AG08396 (cell line): ENCODE measurements at places on chromosomes 2 and 18.
A peak's percentile ranks its signal among the peaks of the same experiment; 100 is the strongest.

DNA sequence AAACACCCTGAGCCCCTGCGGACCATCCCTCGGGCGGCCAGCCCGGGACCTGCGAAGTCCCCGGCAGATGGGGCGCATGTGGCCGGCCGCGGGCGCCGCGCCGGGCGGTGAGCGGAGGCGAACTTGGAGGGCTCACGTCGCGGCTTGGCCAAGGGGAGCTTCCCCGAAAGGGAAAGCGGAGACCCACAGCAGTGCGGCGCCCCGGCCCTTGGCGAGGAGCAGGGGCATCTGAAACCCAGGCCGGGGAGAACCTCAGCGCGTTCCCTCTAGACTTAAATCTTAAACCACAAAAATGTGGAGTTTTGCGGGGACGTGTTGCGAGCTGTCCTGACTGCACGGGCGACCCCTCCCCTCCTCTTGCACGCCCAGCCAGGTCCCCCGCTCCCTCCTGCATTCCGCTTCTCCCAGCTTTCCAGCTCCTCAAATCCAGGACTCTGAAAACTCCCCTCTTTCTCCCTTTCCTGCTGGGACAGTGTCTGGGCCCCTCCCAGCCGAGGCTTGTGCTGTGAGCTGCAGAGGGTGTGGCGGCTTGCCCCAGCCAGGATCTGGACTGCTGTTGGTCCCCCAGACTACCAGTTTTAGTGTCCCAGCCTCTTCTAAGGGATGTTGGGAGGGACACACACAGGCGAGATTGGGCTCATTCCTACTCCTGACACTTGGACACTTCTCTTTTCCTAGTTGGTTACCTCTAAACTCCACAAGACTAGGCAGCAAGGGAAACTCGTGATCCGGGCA is 1.3 kb downstream of the FMNL2 start:
- peak; percentile 63 for DNase-seq

DNA sequence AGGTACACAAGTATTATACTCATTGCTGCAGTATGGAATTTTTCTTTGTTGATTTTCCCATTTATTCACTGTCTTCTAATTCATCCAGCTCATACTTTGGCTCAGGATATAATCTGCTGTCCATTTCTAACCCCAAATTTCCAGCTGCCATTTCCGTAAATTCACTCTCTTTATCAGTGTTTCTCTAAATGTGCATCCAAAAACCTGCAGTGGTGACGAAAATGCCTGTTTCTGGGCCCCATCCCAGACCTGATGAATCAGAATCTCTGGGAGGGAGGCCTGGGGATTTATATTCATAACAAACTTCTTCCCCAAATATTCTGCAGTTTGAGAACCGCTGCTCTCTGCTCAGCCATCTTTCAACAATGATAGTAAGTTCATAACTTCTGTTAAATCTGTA is 86.6 kb downstream of the VWC2L start:
- DNase-seq, result peak; percentile 21

- DNase-seq, result no peak
Observed at GRCh38 chr2:119692310-119692709, 13.3 kb downstream of the TMEM177 start.

DNA sequence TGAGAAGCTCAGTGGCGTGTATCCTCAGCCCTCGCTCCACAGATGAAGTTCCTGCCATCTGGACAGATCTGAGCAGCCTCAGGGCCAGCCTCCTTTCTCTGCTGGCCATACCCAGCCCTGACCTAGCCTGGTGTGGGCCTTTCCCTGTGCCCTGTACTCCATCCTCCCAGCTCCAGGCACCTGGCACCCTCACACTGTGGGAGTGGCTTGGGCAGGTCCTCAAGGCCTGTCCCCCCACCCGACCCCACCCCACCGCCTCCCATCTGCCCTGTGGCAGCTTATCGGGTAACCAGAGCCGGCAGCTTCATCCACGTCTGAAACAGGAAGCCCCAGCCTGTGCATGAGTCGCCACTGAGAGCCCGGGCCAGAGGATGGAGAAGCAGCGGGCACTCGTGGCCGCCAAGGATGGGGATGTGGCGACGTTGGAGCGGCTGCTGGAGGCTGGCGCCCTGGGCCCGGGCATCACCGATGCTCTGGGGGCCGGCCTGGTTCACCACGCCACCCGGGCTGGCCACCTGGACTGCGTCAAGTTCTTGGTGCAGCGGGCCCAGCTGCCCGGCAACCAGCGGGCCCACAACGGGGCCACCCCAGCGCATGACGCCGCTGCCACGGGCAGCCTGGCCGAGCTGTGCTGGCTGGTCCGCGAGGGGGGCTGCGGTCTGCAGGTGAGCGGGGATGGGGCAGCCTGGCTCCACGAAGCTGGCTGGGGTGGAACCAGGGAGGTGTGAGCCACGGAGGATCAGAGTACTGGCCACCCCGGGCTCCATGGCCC is at the start of gene ESPNL:
Gene ESPNL, plus strand, starts transcription at position 292 of the 772 bp plus-strand sequence. Its CDS starts 80 bp downstream, at position 372.
- no peak for DNase-seq

GRCh38 chr18:70021498-70021897 is 73.8 kb upstream of the CD226 start:
- no peak for DNase-seq

GRCh38 chr2:159938395-159938794 is 124.0 kb downstream of the PLA2R1 start:
- no peak for DNase-seq

GRCh38 chr2:217118559-217119284 is 258.9 kb upstream of the TNP1 start:
- DNase-seq, result no peak

- no peak for DNase-seq
Observed at GRCh38 chr2:217944923-217945322, 57.9 kb downstream of the TNS1 start.

DNA sequence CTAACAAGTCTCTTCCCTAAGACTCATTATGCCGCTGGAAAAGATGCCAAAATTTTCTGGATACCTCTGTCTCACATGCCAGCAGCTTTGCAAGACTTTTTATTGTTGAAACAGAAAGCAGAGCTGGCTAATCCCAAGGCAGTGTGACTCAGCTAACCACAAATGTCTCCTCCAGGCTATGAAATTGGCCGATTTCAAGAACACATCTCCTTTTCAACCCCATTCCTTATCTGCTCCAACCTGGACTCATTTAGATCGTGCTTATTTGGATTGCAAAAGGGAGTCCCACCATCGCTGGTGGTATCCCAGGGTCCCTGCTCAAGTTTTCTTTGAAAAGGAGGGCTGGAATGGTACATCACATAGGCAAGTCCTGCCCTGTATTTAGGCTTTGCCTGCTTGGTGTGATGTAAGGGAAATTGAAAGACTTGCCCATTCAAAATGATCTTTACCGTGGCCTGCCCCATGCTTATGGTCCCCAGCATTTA is 26.3 kb downstream of the DHRS9 start:
- DNase-seq, result peak; percentile 30

DNA sequence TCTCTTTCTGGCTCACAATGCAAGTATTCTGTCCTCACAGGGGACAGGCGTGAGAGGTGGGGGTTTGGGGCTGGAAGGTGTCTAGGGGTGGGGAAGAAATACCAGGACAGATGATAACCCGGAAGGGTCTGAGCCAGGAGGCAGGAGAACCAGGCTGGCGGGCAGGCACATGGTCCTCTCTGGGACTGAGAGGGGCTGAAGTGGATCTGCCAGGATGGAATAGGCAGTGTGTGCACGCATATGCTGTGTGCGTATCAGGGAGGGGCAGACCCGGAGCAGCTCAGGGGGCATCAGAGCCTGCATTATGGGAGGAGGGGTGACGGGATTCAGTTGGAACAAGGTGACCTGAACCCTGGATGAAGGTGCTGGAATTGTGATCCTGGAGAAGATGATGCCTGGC is 157.3 kb downstream of the DYSF start:
- DNase-seq, result no peak

DNA sequence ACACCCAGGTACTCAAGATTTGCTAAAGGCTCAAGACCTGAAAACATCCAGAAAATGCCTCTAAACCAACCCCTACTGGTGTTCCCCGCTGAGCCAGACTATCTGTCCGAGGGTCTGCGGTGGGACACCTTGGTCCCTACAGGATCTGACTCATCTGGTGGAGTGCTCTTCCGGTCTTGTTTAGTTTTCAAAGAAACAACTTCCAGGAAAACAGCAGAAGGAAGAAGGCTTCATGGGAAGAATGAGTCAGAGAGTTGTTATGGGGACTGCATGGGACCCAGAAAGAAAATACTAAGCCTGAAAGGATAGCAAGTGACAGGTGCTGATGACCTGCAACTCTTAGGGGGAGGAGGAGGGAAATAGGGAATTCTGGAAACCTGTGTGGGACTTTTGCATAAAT is 41.3 kb downstream of the ZFP36L2 start:
- DNase-seq, result no peak

GRCh38 chr18:77124452-77124922 is 8.1 kb downstream of the MBP start:
- DNase-seq, result no peak

- DNase-seq, result no peak
Observed at GRCh38 chr2:96506907-96507240, 1.7 kb upstream of the NEURL3 start.

DNA sequence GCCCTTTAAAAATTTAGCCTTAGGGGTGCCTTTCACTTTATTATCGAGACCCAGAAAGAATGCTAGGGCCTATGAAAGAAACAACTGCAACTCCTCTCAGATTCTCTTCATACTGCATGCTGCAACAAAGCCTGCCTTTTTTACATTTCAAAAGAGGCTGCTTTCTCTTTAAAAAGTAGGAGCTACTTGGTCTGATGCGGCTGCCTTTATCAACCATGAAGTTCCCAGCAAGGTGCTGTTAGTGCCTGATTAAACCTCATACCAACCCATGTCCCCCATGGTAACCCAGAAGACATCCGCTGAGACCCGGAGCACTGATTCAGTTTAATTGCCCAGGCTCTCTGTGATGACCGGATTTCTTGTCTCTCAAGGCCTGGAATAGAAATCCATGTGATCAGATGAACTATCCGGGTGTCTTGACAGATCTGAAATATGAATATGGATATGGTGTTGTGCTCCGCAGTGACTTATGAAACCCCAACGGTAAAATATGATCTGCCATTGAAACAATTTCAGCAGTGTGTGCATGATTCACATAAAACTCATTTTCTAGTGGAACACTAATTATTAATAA is 368.3 kb downstream of the ZNF521 start:
- no peak for DNase-seq

DNA sequence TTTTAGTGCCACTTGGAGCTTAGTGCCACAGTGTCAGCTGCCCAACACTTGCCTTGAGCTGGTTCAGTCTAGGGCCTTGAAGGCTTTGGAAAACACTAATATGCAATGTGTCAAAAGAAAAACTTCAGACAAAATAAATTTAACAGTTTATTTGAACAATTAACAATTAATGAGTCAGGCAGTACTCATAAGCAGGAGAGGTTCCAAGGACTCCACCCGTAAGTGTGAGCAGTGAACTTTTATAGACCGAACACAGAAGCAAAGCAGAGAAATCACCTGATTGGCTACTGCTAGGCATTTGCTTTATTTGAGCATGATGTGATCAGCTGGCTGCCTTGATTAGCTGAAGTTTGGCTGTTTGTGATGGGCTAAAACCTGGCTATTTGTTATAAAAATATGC is 49.5 kb upstream of the TBC1D8 start:
- DNase-seq, result no peak

DNA sequence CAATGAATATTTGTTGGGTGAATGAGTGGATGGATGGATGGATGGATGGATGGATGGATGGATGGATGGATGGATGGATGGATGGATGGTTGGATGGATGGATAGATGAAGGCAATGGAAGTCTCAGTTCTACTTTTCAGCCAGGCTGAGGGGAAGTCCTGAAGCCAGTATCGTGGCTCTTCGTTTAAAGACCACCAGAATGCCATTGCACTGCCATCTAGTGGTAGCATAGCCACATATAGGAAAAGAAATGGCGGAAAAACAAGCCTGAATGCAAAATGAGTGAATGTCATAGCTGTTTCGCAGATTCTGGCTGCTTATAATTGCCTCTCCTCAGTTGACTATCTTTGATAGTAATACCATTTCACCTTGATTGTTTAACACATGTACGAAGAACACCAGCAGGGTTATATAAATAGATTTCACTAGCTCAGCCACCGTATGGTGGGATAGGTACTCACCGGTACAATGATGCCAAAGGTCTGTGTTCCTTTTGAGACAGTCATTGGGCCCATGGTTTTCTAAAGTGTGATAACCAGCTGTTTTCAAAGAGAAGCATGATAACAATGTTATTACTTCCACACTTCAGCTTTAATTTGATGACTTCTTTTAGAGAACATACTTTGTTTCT is 62.3 kb upstream of the GREB1L start:
- peak; percentile 59 for DNase-seq

GRCh38 chr2:167424221-167424620 is 535.9 kb downstream of the XIRP2 start:
- DNase-seq, result no peak

DNA sequence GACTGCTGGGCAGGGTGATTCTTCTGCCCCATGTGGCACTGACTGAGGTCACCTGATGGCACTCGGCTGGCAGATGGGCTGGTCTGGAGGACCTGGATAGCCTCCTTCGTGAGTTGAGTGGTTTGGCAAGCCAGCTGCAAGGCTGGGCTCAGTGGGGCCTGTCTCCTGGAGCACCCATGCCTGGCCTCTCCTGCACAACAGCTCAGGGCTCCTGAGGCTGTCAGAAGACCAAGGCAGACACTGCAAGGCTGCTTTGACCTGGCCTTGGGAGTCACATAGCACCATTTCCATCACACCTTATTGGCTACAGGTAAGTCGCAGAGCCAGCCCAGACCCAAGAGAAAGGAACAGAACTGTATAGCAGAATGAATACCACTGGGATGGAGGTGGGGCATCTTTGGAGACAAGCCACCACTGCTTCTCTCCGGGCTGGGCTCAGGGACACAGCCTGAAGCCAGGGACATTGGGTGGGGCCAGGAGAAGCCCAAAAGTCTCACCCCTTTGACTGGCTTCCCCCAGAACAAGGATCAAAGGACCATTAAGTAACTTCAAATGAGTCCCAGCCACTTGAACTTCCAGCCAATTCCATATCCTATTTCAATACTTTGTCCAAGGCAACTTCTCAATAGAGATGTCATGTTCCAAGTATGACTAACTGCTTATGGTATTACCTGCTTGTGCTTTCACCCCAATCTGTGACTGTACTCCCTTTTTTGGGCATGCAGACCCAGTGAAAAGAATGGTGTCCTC is 156.3 kb downstream of the CABLES1 start:
- DNase-seq, result no peak

GRCh38 chr18:70489986-70490933 is 201.4 kb downstream of the SOCS6 start:
- peak; percentile 32 for DNase-seq

DNA sequence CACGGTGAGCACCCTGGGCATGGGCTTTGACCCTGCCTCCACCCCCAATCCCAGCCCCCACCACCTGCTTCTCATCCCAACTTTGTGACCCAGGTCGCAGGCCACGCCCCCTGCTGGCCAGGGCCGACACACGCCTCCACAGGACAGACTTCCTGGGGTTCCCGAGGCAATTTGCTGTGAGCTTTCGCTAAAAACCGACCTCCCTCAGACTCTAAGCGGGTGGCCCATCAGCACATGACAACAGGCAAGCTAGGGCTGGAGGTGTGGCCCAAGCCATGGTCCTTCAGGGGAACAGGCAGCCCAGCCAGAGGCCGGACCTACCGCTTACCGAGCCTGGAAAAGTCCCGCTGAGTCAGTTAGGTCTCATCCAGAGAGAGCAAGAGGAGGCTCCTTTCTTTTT is 31.9 kb downstream of the C1QL2 start:
- DNase-seq, result peak; percentile 34
